ENCODE measurements at places on chromosomes 4 and X. TPM values are rescaled to one million over a fixed set of nuclear protein-coding genes. Genes with fewer than 3 reads are reported as not detected.

DNA sequence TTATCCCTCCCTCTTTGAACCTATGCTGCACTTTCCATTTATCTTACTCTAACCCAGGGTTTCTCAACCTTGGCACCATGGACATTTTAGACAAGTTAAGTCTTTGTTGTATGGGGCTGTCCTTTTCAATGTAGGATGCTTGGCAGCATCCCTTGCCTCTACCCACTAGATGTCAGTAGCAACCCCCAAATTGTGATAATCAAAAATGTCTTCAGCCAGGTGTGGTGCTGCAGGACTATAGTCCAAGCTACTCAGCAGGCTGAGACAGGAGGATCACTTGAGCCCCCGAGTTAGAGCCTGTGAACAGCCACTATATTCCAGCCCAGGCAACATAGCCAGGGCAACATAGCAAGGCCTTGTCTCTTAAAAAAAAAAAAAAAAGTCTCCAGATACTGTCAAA lies 7.0 kb downstream of the LRCH2 start:
- no peaks in the 10 kb centered on the region for H3K4me1 ChIP-seq
- H3K4me3 ChIP-seq: no peak overlapping the region
- no peak overlapping the region for H3K27ac ChIP-seq
- H3K36me3 ChIP-seq: no peaks in the 10 kb centered on the region

GRCh38 chr4:55880652-55881280 lies 27.3 kb downstream of the EXOC1 start:
- no peak overlapping the region for H3K27ac ChIP-seq
- no peak overlapping the region for H3K4me3 ChIP-seq
- peaks cover 31% of the 10 kb centered on the region for H3K36me3 ChIP-seq
- H3K27me3 ChIP-seq: no peaks in the 10 kb centered on the region

DNA sequence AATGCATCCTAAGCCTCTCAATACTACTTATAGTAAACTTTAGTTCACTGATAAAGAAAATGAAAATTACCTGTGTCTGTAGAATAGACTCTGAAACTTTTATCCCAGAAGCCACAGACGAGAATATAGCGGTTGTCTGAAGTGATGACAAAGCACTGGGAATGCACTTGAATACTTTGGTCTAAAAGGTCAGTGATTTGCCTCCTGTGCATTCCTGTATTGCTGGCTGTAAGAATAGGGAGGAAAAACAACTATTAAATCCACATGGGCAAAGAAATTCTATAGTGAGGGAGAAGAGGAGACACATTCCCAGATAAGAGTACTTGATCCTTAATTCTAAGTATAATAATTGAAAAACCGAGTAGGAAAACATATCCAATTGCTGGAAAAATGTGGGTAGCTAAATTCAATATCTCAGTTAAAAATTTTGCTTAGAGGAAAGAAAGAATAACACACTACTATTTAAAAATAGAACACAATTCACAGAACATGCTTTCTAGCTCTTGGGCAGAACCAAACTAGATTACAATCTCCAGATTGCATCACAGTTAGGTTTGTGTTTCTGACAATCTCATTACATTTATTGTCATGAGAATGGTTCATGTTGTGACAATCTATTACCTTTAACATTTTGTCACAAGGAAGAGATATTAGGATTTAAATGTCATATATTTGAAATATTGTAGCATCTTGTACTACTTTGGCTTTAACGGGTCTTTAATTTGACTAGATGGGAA lies 232.1 kb downstream of the DCLK2 start:
- H3K4me1 ChIP-seq: no peaks in the 10 kb centered on the region
- no peaks in the 10 kb centered on the region for H3K27me3 ChIP-seq
- DNase-seq: no peak
- peaks cover 60% of the 10 kb centered on the region for H3K36me3 ChIP-seq
- no peak overlapping the region for H3K4me3 ChIP-seq

GRCh38 chr4:90025248-90025647 lies 101.9 kb upstream of the CCSER1 start:
- H3K4me1 ChIP-seq: no peaks in the 10 kb centered on the region
- H3K27ac ChIP-seq: no peak overlapping the region
- no peaks in the 10 kb centered on the region for H3K36me3 ChIP-seq
- no peak overlapping the region for H3K4me3 ChIP-seq
- H3K27me3 ChIP-seq: no peaks in the 10 kb centered on the region
- DNase-seq: no peak

- H3K4me3 ChIP-seq: no peak overlapping the region
- H3K36me3 ChIP-seq: no peaks in the 10 kb centered on the region
- no peaks in the 10 kb centered on the region for H3K27me3 ChIP-seq
- DNase-seq: no peak
Measured at GRCh38 chr4:137647375-137647774, 115.1 kb upstream of the PCDH18 start.

GPRASP1 gene
- total RNA-seq: 74.0 TPM
